ENCODE measurements at places on chromosomes 11 and 22.

GRCh38 chr11:14224395-14224794, 134.6 kb downstream of the RRAS2 start:
- no peak for DNase-seq

GRCh38 chr11:7515447-7515886, 1.7 kb downstream of the PPFIBP2 start:
- no peak for DNase-seq

DNA sequence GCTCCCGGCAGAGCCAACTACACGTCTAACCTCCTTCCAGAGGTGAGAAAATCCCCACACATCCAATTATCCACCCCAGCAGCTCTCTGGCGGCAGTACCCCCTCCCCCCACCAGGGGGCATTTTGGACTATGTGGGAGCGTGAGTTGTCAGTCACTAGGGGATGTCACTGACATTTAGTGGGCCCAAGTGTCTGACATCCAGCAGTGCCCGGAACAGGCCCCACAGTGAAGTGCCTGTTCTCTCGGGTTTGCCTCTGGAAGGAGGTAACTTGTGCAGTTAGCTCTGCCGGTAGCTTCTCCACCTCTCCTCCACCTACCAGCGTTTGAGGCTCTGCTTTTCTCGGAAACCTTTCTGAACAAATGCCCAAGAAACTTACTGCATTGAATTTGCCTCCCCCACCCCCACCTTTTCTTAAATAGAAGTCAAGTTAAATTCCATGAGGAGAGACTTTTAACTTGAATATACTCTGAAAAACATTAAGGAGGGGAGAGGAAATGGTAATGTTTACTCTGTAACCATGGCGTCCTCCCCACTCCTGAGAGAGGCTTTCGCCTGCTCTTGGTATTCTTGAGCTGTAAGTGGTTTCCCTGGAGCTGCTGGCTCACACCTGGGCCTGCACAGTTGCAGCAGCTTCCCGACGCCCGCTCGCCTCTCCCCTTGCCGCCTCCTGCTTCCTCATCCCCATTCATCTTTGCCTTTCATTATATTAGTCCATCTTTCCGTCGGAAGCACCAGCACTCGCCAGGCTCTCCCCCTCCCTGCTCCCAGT, 112.8 kb downstream of the WNT7B start:
- peak; percentile 79 for DNase-seq

- DNase-seq = no peak
These were observed 18.0 kb upstream of the RAB38 start for GRCh38 chr11:88193278-88193677.

- no peak for DNase-seq
These were observed 102.8 kb downstream of the WNT11 start for GRCh38 chr11:76103460-76103859.

DNA sequence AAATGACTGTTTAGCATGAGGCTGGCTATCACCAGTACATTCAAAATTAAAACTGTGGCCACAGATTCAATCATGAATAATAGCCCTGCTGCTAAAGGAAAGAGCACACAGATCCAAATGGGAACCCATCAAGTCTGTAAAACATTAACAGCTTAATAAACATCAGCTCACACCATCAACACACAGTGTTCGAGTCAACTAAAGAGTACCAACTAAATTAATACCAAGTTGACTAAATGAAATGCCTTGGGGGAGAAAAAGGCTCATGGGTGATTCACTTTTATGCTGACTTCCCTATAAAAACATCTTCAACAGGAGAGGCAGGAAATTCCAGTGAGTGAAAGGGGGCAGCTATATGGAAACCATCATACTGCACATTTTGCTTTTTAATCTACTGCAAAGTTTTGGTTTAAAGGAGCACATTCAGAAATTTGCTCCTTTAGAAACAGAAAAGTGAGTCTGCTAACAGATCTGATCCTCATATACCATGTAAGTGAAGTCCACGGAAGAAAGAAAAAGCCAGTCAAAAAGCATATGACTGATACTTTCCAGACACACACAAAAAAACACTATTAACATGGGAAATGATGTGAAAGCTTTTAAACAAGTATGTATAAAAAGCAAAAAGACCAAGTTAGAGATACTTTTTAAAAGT, 16.3 kb downstream of the LGR4 start:
- no peak for DNase-seq

DNA sequence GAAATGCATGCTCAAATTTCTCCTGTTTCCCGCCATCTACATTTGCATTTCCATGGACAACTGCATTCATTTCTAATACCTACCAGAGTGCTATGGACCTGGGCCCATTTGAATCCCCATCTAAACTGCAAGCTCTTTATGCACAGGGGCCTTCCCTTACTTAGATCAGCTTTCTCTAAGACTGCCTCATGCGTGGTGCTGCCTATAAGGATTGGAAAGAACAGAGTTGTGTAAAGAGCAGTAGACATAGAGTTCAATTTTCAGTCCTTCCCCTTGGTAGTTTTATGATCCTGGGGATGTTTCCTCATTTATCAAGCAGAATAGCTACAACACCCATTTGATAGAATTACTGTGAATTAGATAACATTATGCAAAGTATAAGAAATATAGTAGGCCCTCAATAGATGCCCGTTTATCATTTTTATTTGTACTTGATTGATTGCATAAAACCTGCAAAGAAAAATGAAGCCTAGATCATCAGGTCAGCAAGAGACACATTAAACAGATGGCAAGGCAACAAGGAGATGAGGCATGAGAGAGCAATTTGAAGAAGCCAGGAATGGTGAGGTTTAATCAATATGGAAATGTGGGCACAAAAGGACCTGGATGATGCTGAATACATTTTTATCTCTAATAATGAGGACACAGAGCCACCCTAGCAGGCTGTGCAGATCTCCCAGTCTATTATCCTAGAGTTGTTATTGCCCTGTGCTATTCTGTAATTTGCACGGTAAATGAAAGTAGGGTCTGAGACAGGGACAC, 359.7 kb downstream of the FAM181B start:
- no peak for DNase-seq

GRCh38 chr11:125211948-125212340, 47.4 kb downstream of the PKNOX2 start:
- no peak for DNase-seq

DNA sequence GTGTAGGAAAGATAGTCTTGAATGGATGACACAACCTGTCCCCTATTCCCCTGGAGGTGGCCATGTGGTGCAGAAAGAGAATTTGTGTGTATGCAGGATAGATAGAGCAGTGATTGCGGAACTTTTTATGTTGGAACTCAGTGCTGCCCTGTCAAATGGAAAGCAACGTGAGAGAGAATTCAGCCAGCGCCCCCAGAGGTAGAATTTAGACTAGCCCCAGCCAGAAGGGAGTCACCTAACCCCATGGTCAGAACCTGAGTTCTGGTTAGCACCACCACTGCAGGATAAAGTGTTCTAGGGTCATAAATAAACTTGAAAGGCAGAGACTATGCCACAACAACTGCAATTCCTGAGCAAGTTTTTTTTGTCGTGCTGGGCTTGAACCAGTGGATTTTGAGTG, 152.9 kb upstream of the GRIA4 start:
- no peak for DNase-seq

DNA sequence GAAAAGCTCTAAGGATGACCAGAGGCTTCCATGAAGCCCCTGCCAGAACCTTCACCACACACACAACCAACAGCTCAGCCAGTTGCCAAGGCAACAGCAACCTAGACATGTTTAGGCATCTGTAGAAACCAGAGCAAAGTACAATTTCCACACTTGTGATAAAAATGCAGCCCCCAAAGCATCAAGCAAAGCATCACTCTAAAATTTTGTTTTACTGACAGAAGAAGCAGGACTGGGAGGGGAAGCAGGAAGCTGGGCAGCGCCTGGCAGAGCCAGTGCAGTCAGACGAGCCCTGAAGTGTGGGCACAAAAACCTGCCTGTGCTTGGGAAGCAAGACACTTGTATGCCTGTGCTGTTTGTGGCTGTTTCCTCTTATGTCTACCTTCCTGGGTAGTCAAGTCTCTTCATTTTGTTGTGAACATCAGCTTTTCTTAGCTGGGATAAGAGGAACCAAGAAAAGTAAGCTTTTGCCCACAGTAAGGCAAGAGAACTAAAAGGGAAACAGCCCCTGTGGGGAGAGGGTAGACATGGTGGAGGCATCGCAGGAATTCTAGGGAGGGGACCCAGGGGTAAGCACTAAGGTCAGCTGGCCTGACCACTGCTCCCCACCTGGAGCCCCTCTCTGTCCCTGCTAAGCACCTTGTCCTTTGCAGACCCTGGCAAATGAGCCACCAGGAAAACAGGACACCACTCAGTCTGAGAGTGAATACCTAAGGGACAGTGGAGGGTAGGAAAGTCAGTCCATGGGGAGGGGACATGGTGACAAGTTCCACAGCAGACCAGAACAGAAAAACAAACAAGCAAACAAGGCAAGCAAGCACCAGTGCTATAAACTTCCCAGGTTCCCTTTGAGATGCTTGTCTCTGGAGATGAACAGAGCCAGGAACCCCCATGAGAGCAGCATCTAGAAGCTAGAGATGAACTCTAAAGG, 13.4 kb downstream of the PACSIN2 start:
- no peak for DNase-seq

GRCh38 chr11:45436966-45437365, 150.8 kb upstream of the SYT13 start:
- no peak for DNase-seq

GRCh38 chr11:36147491-36147890, 141.7 kb downstream of the COMMD9 start:
- no peak for DNase-seq

DNA sequence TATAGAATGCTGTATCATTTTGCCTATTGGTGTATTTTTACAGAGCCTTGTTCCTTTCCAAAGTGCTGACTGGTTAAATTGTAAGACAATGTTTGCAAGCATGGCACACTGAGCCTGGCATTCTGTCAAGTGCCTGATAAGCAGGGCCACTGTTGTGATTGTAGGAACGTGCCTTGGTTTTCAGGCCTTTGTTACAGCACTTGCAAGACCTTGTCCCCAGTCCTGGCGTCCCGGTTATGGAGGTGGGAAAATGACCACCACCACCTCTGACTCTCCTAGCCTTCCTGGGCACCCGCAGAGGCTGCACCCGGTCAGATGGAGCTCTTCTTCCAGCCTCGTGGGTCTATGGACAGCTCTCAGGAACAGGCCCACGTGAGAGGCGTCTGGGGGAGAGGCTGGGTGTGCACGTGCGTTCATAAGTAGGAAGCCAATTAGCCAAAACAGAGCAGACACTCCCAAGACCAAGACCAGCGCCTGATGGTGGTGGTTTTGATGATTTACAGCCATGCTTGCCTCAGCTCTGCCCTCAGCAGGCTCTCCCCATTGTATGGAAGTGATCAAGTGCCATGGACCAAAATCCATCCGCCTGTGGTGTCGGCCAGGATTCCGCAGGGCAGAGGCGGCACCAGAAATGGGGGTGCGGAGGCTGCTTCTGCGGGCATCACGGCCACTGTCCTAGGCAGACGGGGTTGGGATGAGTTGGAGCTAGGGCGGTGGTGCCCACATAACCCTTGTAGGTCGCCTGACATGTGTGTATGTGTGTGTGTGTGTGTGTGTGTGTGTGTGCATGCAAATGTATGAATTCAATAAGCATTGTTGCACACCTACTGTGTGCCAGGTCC, 89.8 kb downstream of the RTL6 start:
- no peak for DNase-seq

GRCh38 chr22:49036513-49036912, 791.2 kb downstream of the BRD1 start:
- no peak for DNase-seq

DNA sequence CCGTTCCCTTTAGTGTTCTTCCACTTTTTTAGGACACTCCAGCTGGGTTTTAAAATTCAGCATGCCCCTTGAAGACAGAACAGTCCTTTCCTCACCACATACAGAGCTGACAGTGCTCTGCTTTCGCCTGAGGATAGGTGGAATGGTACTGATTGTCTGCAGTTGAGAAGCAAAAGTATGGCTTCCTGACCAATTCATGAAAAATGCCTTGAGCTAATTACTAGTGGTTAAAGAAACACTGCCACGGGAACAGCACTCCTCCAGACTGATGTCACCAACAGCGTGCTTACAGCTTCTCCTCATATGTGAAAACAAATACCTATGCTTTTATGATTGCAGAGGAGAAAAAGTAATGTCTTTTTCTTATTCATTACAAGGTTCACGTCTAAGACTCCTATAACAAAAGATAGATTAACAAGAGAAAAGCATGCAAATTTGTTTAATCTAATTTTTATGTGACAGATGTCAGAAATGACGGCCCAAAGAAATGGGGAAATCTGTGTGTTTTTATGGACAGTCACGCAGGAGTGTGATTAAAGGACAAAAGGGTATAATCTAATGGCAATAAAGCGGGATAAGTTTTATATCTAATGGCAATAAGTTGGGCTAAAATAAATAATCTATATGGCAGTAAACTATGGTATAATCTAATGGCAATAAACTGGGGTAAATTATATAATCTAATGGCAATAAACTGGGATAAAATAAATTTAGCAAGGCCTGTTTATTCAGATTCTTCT, 123.4 kb upstream of the ARHGAP42 start:
- no peak for DNase-seq

Data from urothelium cell line (cell line).